Large intestine (tissue), 12 donors: ENCODE measurements at places on chromosomes 2 and 18. TPM values are rescaled to one million over a fixed set of nuclear protein-coding genes. Genes with fewer than 3 reads are reported as not detected.

PCARE gene
- polyA plus RNA-seq, result 0.01 TPM

MSH2 gene
- 28.7 TPM for polyA plus RNA-seq

CNDP2 gene
- polyA plus RNA-seq, result 300 TPM

IL1R2 gene
- 0.67 TPM for polyA plus RNA-seq
